ENCODE measurements at places on chromosomes 3 and 15.

- DNase-seq = no peak
Measured at GRCh38 chr15:36769098-36769497, 189.7 kb downstream of the CDIN1 start.

DNA sequence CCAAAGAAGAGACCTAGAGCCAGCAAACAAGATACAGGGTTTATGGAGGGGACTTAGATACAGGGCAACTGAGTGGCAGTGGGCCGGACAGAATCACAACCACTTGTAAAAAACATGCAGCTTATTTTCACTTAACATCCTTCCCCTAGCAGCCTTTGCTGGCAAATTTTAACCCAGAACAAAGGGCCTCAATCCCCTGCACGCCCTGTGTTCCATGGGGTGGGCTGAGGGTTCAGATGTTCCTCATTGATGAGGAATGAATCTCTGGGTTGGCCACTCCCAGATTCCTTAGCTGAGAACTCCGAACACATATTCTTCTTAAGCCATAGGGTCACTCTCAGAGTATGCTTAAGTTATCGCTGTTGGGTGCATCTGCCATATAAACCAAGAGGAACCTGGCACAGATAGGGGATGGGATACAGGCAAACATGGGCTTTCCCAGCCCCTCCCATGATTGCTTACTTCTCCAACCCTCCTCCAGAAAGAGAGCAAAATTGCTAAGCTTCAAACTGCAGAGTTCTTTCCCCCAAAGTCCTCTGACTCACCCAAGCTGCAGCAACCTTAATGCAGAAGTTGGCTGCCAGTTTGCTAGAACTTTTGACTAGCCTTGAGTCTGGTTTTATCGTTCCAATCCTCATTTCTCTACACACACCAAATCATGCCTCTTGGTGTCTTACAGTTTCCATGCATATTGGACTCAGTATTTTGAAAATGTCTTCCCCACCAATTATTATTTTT, 146.9 kb downstream of the CD47 start:
- DNase-seq = no peak

GRCh38 chr3:12906141-12906915, 65.0 kb upstream of the RPL32 start:
- DNase-seq = no peak

DNA sequence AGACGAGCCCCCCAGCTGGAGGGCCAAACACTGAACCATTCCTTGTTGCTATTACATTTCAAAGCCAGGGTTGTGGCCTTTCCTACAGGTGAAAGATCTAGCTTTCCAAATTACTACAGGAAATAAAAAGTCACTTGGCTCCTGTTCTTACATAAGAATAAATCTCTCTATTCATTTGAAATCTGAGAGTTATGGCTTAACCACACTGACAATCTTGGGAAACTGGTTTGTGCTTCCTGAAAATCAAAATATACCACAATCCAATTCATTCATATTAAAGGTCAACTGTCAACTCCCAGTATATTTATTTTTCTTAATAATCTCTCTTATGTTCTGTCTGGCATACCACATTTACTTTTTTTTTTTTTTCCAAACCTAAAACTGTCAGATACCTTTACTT, 103.7 kb upstream of the LMOD3 start:
- DNase-seq = no peak

DNA sequence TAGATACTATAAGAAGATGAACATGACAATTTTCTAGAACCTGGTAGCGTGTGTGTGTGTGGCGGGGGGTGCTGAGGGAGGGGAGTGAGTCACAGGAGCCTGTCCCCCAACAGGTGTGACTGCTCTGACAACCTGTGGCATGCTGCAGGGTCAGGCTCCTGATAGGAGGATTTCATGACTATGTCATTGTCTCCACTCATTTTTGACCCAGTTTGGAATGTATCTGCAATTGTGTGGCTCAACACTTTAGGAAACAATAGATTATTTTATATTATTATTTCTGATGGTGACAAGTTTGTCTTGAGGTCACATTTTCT, 9.3 kb upstream of the VILL start:
- no peak for DNase-seq

DNA sequence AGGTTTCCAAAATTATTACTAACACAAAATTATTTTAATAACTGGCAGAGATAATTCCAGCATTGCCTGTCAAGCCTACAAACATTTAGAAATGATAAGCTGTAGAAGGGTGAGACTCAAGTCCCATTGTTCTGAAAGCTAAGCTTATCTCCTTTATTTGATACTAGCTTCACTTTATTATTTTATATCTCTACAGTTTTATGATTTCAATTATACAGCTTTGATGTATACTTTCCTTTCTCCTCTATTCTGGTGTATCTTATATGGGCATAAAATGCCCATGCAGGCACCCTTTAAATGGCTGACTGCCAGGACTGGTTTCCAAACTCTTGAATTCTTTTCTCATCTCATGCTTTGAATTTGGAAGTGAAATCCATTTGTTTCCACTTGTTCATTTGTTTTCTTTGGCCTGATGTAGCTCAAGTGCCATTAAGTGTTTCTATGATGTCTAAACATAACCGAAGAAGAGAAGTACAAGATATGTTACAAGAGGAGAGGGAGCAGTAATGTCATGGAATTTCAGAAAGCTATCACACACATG, 372.1 kb upstream of the ARHGEF26 start:
- no peak for DNase-seq

DNA sequence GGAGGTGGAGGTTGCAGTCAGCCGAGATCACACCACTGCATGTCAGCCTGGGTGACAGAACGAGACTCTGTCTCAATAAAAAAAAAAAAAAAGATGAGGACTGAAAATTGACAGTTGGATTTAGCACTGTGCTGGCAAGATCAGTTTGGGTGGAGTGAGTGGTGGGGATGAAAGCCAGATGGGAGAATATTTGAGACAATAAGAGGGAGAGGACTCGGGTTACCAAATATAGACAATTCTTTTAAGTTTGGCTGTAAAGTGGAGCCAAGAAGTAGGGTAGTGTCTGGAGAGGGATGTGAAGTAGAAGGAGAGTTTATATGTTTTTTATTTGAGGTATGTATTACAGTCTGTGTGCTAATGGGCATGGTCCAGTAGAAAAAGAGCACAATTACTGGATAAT, 20.4 kb downstream of the TMOD3 start:
- no peak for DNase-seq

DNA sequence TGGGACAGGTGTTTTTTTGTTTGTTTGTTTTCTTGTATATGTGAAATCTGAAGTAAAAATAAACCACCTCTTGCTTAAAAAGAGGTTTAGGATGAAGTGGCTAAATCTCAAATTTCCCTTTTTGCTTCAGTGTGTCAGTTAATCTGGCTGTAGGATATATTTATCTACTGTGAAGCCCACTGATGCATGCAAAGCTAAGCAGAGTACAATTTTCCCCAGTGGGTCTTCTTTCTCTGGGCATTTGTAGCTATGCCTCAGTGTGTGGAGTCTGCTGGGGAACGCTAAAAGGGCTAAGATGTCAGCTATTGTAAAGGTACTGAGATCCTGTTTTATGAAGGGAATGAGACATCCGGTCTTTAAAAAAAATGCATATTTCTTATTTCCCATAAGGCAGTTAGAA, 190.6 kb downstream of the TCF12 start:
- DNase-seq = no peak

DNA sequence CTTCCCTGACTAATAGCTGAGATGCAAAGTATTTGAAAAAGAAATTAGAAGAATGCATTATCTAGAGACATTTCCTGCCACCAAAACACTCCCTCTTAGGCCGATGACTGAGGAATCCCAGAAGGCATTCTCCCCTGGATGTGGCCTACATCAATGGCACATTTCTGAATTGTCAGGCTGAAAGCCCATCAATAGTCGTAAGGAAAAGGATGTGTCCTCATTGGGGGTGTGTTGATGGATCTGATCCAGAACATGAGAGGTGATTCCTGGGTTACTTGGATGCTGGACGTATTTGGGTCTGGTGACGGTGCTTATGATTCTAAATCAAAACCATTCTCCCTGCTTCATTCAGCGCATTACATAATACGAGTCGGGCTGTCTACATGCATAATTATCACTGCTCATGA, 216.9 kb upstream of the CDIN1 start:
- DNase-seq = no peak

DNA sequence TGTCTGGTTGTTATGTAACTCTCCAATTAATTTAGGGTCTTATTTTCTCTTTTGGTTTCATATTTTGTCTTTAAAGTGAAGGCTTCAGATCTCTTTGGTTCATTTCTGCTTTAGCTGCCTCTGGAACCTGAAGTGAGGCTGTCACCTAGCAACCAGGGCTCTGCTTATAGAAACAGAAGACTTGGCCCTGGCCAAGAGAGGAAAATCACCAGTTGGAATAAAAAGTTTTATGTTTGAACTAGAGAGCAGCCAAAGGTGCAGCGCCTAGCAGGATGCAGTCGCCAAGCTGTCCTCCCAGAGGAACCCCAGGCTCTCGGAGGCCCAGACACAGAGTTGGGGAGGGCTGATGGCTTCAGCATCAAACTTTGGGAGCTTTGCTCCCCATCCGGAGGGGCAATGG, 41.1 kb downstream of the LYZL4 start:
- DNase-seq = no peak

GRCh38 chr3:126895178-126896066, 87.5 kb upstream of the PLXNA1 start:
- DNase-seq = no peak
